Omental fat pad (tissue), 4 donors: ENCODE measurements at places on chromosomes 1 and 21.

- DNase-seq = no peak
Measured at GRCh38 chr1:168466092-168466713, 77.6 kb downstream of the XCL2 start.

DNA sequence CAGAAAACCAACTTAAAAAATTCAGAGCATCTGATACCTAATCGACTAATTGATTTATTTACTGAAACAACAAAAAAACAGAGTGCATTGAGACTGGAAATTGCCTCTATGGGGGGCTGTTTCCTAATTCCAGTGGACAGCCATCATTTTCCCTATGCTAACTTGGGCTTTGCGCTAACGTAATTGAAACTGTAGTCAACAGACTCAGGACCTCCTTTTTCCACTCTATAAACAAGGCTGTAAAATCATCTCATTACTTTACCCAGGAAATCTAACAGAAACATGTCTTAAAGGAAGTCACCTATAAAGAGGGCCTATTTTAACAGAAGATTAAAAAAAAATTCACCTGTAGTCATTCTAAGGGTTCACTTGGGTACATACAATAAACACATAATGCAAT is 2.1 kb downstream of the ERG start:
- DNase-seq = no peak

- no peak for DNase-seq
Measured at GRCh38 chr1:93707956-93708355, 26.3 kb upstream of the BCAR3 start.

DNA sequence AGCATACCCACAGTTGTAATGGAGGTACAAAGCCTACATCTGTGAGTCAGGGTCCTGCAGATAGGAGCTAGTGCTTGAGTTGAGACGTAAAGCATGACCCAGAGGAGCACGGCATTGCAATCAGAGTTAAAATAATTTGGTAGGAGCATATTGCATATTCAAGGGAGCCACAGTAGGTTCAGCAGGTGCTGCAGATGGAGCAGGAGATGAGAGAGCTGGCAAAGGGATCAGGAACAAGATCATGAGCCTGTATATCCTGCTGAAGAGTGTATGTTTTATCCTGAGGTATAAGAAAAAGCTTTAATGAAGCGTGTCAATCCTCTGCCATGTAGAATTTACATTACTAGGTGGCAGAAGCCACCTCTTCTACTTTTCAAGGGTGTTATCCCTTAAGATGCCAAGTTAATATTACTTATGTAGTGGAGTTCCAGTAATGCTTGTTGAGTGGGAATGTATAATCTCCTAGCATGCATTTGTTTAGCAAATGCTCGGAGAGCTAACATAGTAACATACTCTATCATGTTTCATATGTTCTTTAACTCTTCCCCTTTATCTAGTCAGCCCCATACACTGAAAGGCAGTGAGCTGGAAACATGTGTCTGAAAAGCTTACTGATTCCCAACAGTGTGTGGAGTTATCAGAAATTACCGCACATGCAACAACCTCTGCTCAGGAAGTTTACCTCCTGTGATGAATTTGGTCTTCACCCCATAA is 300.3 kb downstream of the GRIK1 start:
- no peak for DNase-seq

DNA sequence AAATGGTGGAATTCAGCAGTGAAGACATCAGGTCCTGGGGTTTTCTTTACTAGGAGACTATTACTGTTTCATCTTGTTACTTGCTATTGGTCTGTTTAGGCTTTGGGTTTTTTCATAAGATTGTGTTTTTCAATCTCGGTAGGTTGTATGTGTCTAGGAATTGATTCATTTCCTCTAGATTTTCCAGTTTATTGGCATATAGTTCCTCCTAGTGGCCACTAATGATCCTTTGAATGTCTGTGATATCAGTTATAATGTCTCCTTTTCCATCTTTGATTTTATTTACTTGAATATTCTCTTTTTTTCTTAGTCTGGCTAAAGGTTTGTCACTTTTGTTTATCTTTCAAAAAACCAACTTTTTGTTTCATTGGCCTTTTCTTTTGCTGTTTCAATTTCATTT is 233.0 kb downstream of the RWDD3 start:
- DNase-seq = no peak

DNA sequence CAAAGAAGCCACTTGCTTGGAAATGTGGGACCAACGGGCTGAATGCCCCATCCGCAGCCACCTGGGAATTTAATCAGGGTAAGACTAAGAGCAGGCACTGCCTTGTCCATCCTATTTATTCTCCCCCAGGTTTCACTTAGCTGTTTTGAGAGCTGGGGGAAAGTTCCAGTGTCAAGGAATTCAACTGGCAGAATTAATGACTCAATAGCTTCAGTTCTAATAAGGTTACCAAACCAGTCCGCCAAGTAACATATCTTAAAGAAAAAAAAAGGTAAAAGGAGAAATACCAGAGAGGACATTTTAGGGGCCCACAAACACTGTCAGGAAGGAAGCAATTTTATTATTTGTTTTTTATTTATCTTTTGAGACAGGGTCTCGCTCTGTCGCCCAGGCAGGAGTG is 157.6 kb upstream of the SOD1 start:
- DNase-seq = no peak

DNA sequence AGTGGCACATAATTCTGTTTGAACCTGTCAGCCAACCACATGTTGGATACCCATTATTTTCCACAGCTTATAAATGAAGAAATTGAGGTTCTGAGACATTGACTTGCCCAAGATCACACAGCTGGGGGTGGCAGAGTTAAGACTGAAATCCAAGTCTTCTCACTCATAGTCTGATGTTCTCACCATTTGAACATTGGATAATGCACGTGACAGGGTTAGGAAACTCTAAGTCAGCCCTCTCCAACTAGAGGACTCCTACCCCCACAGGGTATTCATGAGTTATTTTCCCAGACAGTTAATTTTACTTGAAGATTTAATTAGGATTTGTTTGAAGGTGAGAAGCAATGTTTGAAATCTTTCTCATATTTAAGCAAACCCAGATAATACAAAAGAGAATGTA is 38.1 kb upstream of the C1orf105 start:
- no peak for DNase-seq

GRCh38 chr1:33384040-33384812 is 46.7 kb downstream of the PHC2 start:
- DNase-seq = no peak

DNA sequence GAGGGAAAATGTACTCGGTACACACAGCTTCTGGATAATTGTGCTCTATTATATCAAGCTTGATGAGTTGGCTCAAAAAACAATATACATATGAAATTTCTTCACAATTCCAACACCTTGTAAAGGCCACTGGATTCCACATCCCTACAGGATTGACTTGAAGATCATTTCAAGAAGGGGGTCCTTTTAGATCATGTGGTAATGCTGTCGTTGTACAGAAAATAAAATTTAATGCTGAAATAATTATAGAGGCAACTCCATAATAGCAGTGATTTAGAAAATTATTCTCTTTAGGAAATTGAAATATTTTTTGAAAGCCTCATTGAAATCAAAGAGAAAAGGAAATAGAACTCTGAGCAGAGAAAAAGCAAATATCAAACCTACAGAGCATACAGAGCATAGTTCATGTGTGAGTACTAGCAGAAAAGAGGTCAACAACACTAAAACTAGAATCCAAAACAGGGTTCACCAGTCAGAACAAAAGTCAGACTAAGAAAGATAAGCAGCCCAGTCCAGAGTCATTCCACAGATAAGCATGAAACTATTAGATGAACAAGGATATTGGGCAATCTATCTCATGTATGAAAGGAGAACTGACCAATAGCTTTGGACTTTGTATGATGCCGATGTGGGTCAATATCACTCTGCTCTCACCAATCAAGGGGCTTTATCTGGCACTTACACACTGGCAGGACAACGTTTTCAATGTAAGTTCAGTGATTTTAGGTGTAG is 79.5 kb upstream of the PALMD start:
- no peak for DNase-seq

DNA sequence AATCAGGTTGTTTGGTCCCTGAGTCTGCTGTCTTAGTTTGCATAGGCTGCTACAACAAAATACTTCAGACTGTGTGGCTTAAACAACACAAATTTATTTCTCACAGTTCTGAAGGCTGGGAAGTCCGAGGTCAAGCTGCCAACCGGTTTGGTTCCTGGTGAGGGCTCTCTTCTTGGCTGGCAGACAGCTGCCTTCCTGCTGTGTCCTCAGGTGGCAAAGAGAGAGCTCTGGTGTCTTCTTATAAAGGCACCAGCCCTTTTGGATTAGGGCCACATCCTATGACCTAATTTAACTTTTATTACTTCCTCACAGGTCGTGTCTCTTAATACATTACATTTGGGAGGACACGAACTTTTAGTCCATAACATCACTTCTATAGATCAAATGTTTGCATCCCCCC is 89.6 kb upstream of the CD34 start:
- DNase-seq = no peak

- no peak for DNase-seq
Measured at GRCh38 chr21:45839274-45839673, 142.3 kb upstream of the COL6A1 start.

GRCh38 chr1:219668446-219668845 is 55.5 kb upstream of the ZC3H11B start:
- no peak for DNase-seq

- no peak for DNase-seq
Measured at GRCh38 chr1:84146411-84147032, 2.5 kb downstream of the PRKACB start.

DNA sequence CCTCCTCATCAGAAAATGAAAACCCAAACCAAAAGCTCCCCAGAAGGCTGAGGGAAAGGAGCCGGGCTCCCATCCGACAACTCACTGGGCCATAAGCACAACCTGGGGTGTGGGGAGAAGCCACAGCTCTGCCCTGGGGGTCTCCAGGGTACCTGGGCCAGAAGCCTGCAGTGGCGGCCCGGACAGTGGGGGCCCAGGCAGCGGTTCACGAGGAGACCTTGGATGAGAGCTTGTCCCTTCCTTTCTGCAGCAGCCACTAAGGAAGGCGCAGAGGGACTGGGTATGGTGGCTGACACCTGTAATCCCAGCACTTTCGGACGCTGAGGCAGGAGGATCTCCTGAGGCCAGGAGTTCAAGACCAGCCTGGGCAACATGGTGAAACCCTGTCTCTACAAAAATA is 17.5 kb upstream of the TRAPPC10 start:
- DNase-seq = no peak

DNA sequence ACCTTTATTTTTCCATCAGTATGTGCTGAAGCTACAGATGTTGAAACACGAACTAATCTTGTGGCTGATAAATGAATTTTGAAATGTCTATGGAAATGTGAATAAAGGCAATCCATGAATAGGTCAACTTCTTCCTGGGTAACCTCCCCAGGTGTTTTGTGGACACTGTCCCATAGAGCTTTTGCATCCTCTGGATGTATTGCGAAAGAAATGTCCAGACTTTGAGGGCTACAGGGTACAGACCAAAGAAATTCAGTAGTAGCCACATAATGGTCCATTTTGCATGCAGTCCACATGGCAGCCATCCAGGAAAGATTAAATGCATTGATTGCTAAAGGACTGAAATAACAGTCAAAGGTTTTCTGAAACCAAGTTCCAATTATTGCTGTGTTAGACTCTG is 21.5 kb upstream of the DARS2 start:
- no peak for DNase-seq

- no peak for DNase-seq
Measured at GRCh38 chr21:45548711-45549491, 6.7 kb upstream of the SLC19A1 start.

GRCh38 chr1:63955370-63956145 is 181.7 kb downstream of the ROR1 start:
- no peak for DNase-seq

- no peak for DNase-seq
Measured at GRCh38 chr1:33898881-33899280, 35.0 kb downstream of the HMGB4 start.

DNA sequence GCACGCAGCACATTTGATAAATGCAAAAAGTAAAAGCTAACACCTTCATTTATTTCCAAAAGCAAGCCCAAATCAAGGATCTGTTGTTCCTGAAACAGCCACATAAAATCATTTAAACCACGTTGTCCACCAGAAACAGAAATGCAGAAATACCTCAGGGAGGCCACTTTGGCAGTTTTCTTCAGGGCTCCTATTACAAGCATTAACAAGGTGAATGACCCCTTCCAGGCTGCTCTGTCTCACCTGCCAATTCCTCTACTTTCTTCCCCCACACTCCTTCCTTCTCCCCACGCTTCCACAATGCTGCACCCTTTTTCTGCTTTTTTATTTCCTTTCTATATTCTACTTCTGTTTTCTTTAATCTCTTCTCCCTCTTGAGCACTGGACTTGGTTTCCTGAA is 55.0 kb upstream of the PTGFRN start:
- no peak for DNase-seq

GRCh38 chr1:243494741-243495431 is 239.0 kb downstream of the SDCCAG8 start:
- DNase-seq = no peak

GRCh38 chr1:53615101-53615500 is 123.9 kb downstream of the GLIS1 start:
- no peak for DNase-seq

- no peak for DNase-seq
Measured at GRCh38 chr1:84861516-84861915, 31.5 kb downstream of the LPAR3 start.

DNA sequence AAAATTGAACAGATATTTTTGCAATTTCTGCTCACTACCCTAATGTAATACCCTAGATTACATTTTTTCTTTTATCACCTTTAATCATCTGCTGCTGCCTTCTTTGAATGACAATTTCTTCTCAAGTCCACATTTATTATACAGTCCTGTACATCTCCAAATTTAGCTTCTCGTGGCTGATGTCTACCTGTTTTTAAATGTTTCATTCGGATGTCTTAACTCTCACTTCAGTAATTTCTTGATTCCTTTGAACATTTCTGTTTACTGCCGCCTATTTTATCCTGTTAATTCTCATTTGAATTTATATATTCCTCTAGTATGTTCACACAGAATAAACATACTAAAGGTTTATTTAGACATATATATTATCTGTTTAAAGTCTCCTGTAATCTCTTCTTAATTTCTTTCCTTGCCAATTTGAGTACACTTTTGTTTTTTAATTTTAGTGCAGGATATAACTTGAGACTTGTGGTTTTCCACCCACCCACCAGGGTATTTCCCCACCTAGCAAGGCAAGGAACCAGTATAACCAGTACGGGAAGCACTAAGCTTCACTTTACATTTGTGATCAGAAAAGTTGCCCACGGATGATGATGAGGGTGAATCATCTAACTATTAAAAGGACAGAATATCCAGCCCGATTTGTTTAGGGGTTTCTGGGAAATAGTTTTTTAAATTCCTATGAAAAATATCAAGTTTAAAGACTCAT is 12.7 kb downstream of the INSL5 start:
- DNase-seq = no peak

DNA sequence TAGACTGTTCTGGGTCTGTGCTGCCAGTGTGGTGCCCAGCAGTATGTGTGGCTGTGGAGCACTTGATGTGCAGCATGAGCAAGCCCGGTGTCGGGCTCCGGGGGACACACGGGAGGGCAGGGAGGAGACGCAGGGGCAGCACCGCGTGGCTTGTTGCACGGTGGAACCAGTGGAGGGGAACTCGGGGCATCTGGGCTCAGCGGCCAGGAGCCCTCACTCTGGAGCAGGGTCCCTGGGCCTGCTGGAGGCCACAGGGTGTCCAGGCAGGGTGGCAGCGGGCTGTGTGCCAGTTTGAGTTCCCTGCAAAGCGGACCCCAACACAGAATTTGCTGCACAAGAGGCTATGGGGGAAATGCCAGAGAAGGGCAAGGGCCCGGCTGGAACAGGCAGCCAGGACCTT is 30.6 kb downstream of the PCNT start:
- no peak for DNase-seq

GRCh38 chr1:15799928-15800835 is 7.3 kb downstream of the UQCRHL start:
- DNase-seq = peak; percentile 50

- no peak for DNase-seq
Measured at GRCh38 chr21:42102991-42103390, 31.9 kb downstream of the UMODL1 start.
